ENCODE measurements at places on chromosomes 6 and 20. TPM values are rescaled to one million over a fixed set of nuclear protein-coding genes. Genes with fewer than 3 reads are reported as not detected.

The CNBD2 gene
- total RNA-seq: 5.5 TPM

DNA sequence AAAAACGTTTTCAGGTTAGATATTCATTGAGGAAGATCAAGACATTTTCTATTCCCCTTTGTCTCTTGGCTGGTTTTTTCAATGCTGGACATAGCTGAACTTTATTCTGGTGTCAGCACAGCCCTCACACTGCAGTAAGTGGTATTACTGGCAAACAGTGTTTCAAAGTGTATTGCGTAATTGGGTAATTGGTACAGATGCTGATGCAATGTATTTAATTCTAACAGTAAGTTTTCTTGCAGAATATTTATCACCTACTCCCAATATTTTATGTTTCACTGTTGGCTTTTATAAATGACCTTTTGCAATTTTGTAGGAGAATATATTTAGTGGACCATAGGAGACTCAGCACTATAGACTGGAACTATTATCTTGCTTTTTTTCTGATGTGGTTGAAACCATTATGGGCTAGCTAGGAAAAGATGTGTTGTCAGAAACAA, 287.6 kb upstream of the SOX4 start:
- DNase-seq: no peak

The MUC21 gene
- not detected for total RNA-seq

The CTCFL gene
- total RNA-seq: not detected

GRCh38 chr6:1604158-1605003, 5.3 kb upstream of the FOXC1 start:
- peak; percentile 50 for DNase-seq

- no peak for DNase-seq
These were observed 28.2 kb downstream of the SYTL3 start for GRCh38 chr6:158677906-158678578.

The KIF13A gene
- total RNA-seq: 26.1 TPM

GRCh38 chr6:143515061-143515760, 3.7 kb upstream of the FUCA2 start:
- DNase-seq: no peak

Measured in HT1080 (cell line).